Activated T-helper 2 cell treated with anti-CD3 and anti-CD28 coated beads, Interferon-gamma antibody, Interleukin-2, Interleukin-4, amounts not matched to agents 10 μg/mL and 5 μg/mL and 100 μg/mL, durations not matched to agents 14 hours and 24 hours and 36 hours (primary cell): ENCODE measurements at places on chromosomes 7 and 10. TPM values are rescaled to one million over a fixed set of nuclear protein-coding genes. Genes with fewer than 3 reads are reported as not detected.

GRCh38 chr10:69089638-69090599, 2.0 kb downstream of the SRGN start:
- H3K4me1 ChIP-seq = peaks cover 55% of the 10 kb centered on the region
- DNase-seq = peak; percentile 83
- peaks cover 57% of the 10 kb centered on the region for H3K36me3 ChIP-seq

Gene FASTK
- 83.2 and 85.2 TPM in 2 replicates for total RNA-seq

DNA sequence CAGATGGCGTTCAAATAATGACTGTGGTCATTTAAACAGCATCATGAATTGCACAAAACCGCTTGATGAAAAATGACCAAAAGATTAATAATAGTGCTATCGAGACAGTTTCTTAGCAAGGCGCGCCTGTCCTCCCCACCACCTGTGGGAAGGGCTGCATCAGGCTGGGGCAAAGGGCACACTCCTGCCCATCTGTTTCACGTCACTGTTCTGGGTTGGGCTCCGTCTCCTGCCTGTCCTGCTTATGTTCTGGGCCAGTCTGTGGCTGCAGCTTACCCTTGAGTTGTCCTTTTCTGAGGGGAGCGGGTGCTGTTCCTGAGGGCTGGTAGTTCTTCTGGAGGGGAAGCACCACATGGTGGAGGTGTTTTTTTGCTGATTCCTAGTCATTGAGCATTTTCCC, 13.3 kb downstream of the RBM17 start:
- H3K27ac ChIP-seq = no peak overlapping the region
- H3K27me3 ChIP-seq = no peaks in the 10 kb centered on the region
- H3K4me3 ChIP-seq = no peak overlapping the region
- H3K4me1 ChIP-seq = peaks cover 27% of the 10 kb centered on the region

Gene SPDYE2
- not detected in 2 replicates for total RNA-seq

DNA sequence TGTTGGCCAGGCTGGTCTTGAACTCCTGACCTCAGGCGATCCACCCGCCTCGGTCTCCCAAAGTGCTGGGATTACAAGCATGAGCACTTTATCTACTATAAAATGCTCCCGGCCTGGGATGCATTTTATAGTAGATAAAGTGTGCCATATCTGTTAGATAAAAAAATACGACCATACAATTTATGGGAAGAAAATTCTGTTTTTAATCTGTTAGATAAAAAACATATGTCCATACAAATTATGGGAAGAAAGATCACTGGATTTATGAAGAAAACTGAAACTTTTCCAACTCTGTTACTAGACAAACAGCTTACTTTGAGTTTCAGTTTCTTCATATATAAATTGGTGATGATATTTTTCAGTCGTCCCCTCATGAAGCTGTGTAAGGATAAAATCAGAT, 4.5 kb downstream of the TSPAN13 start:
- H3K36me3 ChIP-seq = no peaks in the 10 kb centered on the region
- H3K4me3 ChIP-seq = no peak overlapping the region
- H3K27me3 ChIP-seq = peaks cover 28% of the 10 kb centered on the region
- H3K27ac ChIP-seq = no peak overlapping the region

- H3K4me1 ChIP-seq = no peaks in the 10 kb centered on the region
- H3K27ac ChIP-seq = no peak overlapping the region
- no peaks in the 10 kb centered on the region for H3K36me3 ChIP-seq
- H3K4me3 ChIP-seq = no peak overlapping the region
- no peaks in the 10 kb centered on the region for H3K27me3 ChIP-seq
Observed at GRCh38 chr10:58570307-58570723, 57.6 kb downstream of the BICC1 start.

GRCh38 chr7:38975944-38976392, 1.7 kb upstream of the POU6F2 start:
- H3K4me3 ChIP-seq = no peak overlapping the region
- no peak overlapping the region for H3K27ac ChIP-seq
- peaks cover 42% of the 10 kb centered on the region for H3K27me3 ChIP-seq
- no peaks in the 10 kb centered on the region for H3K36me3 ChIP-seq
- H3K4me1 ChIP-seq = no peaks in the 10 kb centered on the region
- DNase-seq = no peak

Gene MBL2
- not detected in 2 replicates for total RNA-seq
